ENCODE measurements at places on chromosomes 2 and 18.

DNA sequence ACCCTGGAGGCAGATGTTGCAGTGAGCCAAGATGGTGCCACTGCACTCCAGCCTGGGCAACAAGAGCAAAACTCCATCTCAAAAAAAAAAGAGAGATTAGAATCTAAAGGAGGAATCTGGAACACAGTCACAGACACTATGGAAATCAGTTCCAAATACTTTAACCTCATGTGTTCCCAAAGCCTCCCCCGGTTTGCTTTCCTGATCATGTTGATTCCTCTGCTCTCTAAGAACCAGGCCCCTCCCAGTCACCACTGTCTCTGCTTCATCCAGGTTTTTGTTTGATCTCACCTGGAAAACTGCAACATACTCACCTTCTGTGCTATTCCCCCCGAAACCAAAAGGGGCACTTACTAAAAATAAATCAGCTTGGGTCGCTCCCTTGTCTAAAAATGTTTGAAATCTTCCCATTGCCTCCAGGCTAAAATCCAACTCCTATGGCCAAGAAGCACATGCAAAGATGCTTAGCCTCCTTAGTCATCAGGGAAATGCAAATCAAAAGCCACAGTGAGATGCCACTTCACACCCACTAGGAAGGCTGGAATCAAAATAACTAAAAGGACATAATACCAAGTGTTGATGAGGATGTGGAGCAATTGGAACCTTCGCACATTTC lies 6.2 kb upstream of the NEU2 start:
- DNase-seq: peak; percentile 55

DNA sequence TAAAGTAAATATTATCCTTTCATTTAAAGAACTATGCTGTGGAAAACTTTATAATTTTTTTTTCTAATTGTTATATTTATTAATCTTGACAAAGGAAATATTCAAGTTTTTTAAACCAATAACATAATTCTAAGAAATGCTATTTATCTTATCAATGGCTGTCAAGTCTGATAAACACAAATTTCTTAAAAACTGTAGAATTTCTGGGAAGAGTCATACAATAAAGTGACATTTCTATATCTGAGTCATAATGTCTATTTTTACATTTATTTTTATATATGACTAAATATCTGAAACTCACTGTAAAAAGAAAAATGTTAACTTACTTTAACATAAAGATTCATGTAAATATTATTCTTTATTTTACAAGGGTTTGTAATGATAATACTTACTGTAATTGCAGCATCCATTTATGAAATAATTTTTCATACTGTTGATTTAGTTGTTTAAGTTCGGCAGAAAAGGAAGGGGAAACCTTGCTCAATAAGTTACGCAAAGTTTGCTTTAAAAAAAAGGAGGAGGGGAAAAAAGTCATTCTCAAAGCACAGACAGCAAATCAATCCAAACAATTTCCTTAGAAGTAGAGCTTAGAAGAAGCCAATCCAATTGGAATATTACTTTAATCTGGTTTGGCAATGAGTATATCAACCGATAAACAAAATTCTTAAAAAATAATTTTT lies 32.4 kb downstream of the ORC2 start:
- DNase-seq: no peak

- no peak for DNase-seq
These were observed 282.9 kb upstream of the REV1 start for GRCh38 chr2:99772591-99773331.

GRCh38 chr2:184030989-184031388 lies 567.3 kb upstream of the ZNF804A start:
- no peak for DNase-seq

DNA sequence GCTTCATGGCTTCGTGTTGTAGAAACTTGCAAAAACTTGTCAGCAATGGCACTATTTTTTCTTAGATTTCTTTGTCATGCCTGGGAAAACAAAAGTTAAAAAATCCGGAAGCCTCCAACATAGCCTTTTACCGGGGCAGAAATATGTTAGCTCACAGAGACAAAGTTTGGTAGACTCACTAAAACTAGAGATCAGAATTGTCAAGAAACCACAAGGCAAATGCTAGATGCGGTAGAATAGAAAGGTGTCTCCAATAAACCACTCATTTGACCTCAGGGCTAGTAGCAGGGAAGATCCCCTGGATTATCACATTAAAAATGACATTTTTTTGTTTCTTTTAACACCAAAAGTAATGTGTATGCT lies 405 bp downstream of the CASP10 start:
- no peak for DNase-seq

DNA sequence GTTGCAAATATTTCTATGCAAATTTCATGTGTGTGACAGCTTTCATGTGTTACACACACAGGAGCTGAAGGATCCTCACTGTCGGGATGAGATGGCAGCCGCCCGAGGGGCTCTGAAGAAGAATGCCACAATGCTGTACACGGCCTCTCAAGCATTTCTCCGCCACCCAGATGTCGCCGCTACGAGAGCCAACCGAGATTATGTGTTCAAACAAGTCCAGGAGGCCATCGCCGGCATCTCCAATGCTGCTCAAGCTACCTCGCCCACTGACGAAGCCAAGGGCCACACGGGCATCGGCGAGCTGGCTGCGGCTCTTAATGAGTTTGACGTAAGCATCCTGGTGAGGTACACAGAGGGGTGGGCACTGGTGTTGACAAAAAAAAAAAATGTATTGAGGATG lies 361.2 kb downstream of the CTNNA2 start:
- DNase-seq: no peak

- peak; percentile 42 for DNase-seq
These were observed 6.7 kb downstream of the AOX1 start for GRCh38 chr2:200592406-200593075.

DNA sequence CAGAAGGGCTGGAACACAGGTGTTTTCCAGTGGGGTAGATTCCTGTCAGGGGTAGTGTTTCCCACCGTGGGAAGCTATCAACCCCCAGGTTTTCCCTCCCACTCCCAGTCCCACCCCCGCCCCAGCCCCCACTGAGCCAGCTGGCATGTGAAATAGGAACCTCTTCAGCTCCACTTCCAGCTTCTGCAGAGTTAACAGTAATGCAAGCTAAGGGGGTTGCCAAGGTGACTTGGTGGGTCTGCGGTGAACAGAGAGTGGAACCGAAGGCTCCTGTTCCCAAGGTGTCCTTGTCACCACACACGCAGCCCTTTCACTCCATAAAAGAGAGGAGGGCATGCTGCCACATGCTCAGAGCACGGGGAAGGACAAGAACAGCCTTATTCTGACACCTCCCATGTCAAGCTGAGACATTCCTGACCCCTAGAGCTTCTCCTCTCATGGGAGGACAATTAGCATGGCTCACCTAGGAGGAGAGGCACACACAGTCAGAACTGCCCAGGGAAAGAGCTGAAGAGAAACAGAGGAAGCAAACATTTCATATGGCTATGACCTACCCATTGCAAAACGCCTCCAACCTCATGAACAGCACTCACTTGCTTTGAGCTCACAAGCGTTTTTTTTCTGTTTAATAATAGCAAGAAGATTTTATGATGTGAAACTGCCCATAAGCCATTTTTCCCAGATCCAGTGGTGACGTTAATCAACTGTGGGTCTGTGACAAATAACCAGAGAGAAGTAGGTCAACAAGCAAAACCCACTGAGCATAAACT lies 39.8 kb upstream of the TBC1D8 start:
- peak; percentile 19 for DNase-seq

GRCh38 chr2:27545348-27546141 lies 37.3 kb upstream of the ZNF512 start:
- peak; percentile 68 for DNase-seq

- DNase-seq: no peak
These were observed 69.8 kb upstream of the TCF4 start for GRCh38 chr18:55657572-55658331.

DNA sequence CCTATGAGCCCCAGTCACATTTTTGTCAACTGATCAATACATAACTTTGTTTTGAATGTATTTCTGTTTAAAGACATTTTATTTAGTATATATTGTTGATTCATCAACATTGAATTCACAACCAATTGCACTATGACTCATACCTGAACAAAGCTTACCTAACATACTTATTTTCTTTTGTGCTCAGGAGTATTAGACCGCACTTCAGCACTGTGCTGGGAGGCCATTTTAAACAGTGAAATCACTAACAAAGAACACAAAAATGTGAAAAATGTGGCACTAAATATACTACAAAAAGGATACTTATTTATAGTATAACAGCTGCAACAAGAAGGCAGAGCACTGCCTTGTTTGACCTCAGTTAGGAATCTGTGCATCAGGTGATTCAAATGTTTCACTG lies 12.4 kb upstream of the IFIH1 start:
- no peak for DNase-seq

Measured in fibroblast of mammary gland (primary cell).